Panc1 (cell line): ENCODE measurements at places on chromosomes 7 and 10. TPM values are rescaled to one million over a fixed set of nuclear protein-coding genes. Genes with fewer than 3 reads are reported as not detected.

Gene CNPY1
- not detected for total RNA-seq

Gene KLF14
- total RNA-seq: 0.39 TPM

Gene INA
- 0.08 TPM for total RNA-seq

GRCh38 chr7:96495751-96496216, 173.9 kb upstream of the SLC25A13 start:
- no peak for DNase-seq

- no peak for DNase-seq
Observed at GRCh38 chr7:68216051-68216450, 1219.4 kb downstream of the TYW1 start.

- DNase-seq: no peak
Observed at GRCh38 chr7:85287106-85287825, 100.4 kb upstream of the SEMA3D start.

DNA sequence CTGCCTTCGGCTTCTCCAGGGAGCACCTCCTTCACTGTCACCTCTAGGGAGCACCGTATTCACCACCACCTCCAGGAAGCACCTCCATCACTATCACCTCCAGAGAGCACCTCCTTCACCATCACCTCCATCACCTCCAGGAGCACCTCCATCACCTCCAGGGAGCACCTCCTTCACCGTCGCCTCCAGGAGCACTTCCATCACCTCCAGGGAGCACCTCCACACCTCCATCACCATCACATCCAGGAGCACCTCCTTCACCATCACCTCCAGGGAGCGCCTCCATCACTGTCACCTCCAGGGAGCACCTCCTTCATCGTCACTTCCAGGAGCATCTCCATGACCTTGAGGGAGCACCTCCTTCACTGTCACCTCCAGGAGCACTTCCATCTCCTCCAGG, 102.3 kb downstream of the DNAJB6 start:
- no peak for DNase-seq

GRCh38 chr10:86648704-86649427, 5.5 kb upstream of the OPN4 start:
- no peak for DNase-seq

GRCh38 chr10:8462565-8462964, 408.1 kb downstream of the GATA3 start:
- no peak for DNase-seq
